Upper lobe of right lung (tissue), 1 donor: ENCODE measurements at places on chromosomes 12 and 14.

- no peak overlapping the region for H3K27ac ChIP-seq
- no peaks in the 10 kb centered on the region for H3K4me1 ChIP-seq
- DNase-seq, result no peak
- H3K4me3 ChIP-seq, result no peak overlapping the region
- peaks cover 53% of the 10 kb centered on the region for H3K36me3 ChIP-seq
- H3K27me3 ChIP-seq, result no peaks in the 10 kb centered on the region
These were observed 77.7 kb downstream of the PTPN11 start for GRCh38 chr12:112496496-112496895.

- no peak overlapping the region for H3K4me3 ChIP-seq
- peaks cover 4% of the 10 kb centered on the region for H3K4me1 ChIP-seq
- peaks cover 24% of the 10 kb centered on the region for H3K36me3 ChIP-seq
- DNase-seq, result no peak
- no peaks in the 10 kb centered on the region for H3K27me3 ChIP-seq
- no peak overlapping the region for H3K27ac ChIP-seq
These were observed 18.1 kb upstream of the TIGAR start for GRCh38 chr12:4302881-4303280.

GRCh38 chr14:77920312-77920711, 120.4 kb downstream of the ADCK1 start:
- no peaks in the 10 kb centered on the region for H3K27me3 ChIP-seq
- no peaks in the 10 kb centered on the region for H3K36me3 ChIP-seq
- H3K27ac ChIP-seq, result no peak overlapping the region
- no peaks in the 10 kb centered on the region for H3K4me1 ChIP-seq

DNA sequence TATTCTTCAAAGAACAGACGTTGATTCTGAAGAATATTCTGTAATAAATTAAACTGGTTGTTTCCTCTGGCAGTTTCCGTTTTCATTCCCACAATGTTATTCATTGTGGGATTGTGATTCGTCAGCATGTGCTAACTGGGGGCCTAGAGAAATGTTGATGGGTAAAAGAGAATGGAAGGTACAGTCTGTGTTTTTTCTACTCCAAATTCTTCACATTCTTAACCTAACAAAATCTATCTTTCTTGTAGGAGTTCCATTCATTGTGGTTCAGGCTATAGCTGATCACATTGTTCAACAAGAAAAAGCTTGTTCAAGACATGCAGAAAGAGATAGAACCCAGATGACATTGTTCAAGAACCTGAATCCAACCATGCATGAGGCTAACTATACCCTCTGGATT, 5.9 kb downstream of the CD163 start:
- no peaks in the 10 kb centered on the region for H3K4me1 ChIP-seq
- no peak overlapping the region for H3K27ac ChIP-seq
- H3K4me3 ChIP-seq, result no peak overlapping the region
- H3K36me3 ChIP-seq, result peaks cover 4% of the 10 kb centered on the region

DNA sequence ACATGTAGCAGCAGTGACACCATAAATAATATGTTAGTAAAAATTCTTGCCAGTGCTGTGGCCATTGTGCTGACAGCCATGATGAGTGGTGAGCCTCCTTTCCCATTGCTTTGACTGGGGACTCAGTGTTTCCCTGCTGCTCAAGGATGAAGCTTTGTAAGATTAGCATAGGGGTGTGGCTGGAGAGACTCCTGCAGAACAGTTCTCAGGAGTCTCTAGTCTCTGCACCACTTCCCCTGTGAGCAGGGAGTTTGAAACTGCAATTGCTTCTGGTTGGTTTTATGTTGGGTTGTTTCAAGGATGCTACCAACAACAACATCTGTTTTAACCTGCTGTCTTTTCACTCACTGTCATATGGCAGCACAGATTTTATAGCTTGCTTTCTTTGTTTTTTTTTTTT, 41.4 kb downstream of the ZC3H14 start:
- H3K36me3 ChIP-seq, result peaks cover 89% of the 10 kb centered on the region
- no peak for DNase-seq
- no peak overlapping the region for H3K27ac ChIP-seq

DNA sequence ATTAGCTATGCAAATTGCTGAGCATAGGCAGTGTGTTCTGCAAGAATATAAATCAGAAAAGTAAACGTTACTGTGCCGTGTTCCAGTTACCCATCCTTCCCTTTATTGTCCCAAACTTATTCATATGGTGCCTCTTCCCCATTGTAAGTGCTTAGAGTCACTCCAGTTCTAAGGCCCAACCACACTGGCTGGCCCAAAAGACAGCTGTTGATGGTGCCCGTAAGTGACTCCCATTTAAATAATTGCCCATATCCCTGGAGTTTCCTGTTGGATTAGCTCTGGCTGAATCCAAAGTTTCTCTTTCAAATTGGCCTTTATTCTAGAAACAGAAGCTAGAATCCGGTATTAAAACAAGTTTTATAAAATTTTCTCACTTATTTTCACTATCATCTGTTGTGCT, 400.1 kb upstream of the DDHD1 start:
- H3K27ac ChIP-seq, result no peak overlapping the region
- H3K36me3 ChIP-seq, result no peaks in the 10 kb centered on the region

- H3K27ac ChIP-seq, result no peak overlapping the region
- no peaks in the 10 kb centered on the region for H3K4me1 ChIP-seq
- no peaks in the 10 kb centered on the region for H3K36me3 ChIP-seq
- DNase-seq, result peak; percentile 36
These were observed 65.4 kb upstream of the DDX11 start for GRCh38 chr12:31008241-31008761.

DNA sequence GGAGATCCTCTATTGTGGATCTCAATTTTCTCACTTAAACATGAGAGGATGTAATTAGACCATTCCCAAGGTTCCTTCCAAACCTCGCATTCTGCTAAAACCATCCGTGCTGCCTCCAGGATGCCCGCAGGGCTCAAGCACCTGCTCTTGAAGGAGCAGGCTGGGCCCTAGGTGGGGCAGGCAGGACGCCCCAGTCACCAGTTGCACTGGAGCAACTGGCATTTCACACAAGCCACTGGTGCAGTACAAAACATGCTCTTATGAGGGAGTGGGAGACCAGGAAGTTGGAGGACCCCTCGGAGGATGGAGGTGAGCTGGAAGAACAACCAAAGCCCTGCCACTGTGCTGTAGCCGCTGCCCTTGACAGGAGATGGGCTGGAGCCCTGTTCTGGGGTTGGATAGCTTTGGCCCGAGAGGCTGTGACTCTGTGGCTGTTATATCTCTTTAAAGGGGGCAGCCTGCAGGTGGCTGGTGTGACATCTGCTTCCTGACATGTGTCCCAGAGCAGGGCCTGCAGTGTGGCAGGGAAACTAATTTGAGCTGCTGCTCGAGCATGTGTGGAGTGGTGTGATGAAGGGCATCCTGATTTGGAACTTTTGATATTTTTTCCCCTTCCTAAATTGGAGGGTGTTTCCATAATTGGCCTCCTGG, 122.2 kb downstream of the CRACR2A start:
- no peak overlapping the region for H3K27ac ChIP-seq
- H3K36me3 ChIP-seq, result no peaks in the 10 kb centered on the region
- no peaks in the 10 kb centered on the region for H3K4me1 ChIP-seq
- DNase-seq, result no peak

DNA sequence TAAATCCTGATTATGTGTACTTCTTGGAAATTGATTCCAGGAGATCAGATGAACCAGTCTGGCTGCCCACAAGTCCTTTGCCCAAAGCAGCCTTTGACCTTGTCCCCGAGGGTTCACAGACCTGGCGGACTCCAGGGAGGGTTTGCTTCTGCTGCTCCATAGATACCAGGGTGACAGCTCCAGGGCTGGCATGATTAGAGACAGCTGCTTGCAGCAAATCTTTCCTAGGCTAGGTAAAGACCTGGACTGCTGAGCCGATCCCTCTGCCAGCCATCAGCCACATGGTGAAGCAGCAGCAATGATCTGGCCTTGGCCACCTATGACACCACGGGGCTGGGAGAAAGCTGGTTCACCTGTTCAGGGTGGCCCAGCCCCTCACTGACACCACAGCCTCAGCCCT, 10.1 kb upstream of the TBX5 start:
- H3K27ac ChIP-seq, result no peak overlapping the region
- peaks cover 50% of the 10 kb centered on the region for H3K27me3 ChIP-seq
- H3K4me1 ChIP-seq, result no peaks in the 10 kb centered on the region
- DNase-seq, result no peak
- no peak overlapping the region for H3K4me3 ChIP-seq

DNA sequence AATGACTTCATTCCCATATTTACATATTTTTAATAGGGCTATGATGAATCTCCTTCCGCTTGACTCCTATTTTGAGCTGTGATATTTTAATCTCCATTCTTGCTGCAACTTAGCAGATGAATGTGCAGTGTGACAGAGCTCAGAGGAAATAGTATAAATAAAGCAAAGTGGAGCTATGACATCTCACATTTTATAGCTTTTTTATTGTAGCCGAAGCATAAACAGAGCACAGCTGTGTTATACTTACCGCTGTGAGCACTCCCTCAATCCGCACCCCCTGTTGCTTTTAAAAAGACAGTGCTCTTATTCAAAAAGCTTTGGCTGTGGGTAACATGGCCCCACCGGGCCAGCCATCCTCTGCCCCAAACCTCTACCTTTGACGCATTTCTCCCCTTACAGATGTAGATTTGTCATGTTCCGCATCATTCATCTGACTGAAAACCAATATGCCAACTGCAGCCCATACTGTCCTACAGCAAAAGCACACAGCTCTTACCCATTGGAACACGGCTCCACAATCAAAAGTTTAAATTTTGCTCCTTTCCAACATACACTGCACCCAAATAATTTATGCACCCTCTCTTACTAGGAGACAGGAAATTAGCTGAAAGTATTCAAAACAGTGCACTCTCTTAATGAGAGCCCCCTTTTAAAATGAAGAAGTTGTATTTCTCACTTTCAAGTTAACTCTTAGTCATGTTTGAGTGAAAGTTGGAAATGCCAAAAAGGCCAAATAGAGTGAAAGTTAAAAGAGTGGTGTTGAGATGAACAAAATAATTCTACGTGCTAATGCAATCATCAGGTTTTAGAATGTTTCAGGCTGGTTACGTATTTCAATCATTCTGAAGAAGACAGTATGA, 429.3 kb upstream of the SOX5 start:
- no peaks in the 10 kb centered on the region for H3K4me1 ChIP-seq
- DNase-seq, result no peak
- H3K27me3 ChIP-seq, result no peaks in the 10 kb centered on the region
- H3K36me3 ChIP-seq, result no peaks in the 10 kb centered on the region
- no peak overlapping the region for H3K4me3 ChIP-seq

GRCh38 chr12:126617312-126617711, 1552.1 kb downstream of the AACS start:
- no peaks in the 10 kb centered on the region for H3K4me1 ChIP-seq
- H3K4me3 ChIP-seq, result no peak overlapping the region
- no peaks in the 10 kb centered on the region for H3K36me3 ChIP-seq
- DNase-seq, result no peak
- no peaks in the 10 kb centered on the region for H3K27me3 ChIP-seq

- H3K27me3 ChIP-seq, result no peaks in the 10 kb centered on the region
- no peak overlapping the region for H3K4me3 ChIP-seq
- DNase-seq, result no peak
- no peaks in the 10 kb centered on the region for H3K4me1 ChIP-seq
These were observed 570.9 kb downstream of the VRK1 start for GRCh38 chr14:97368049-97368448.
